ENCODE measurements at places on chromosomes 16 and 17.

GRCh38 chr17:146983-147761 is 9.8 kb downstream of the SCGB1C2 start:
- DNase-seq = peak; percentile 58

DNA sequence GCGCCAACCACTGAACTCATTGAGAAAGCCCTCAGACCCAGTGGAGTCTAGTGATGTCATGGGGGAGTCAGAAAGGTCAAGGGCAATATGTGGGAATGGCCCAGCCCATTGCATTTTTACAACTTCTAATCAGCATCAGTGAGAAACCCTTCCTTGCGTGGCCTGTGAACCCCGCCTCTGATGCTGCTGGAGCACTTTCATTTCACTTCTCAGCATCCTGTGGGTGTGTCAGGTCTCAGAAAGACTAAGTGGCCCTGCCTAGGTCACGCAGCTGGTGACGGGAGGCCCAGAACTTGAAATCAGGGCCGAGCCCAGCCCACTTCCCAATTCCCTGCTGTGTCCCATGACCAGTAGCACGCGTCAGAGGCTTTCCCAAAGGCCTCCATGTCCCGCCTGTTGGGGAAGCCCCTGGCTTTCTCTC is 6.1 kb downstream of the DNAI2 start:
- peak; percentile 86 for DNase-seq

GRCh38 chr17:51995797-51996403 is 162.6 kb downstream of the CA10 start:
- DNase-seq = no peak

DNA sequence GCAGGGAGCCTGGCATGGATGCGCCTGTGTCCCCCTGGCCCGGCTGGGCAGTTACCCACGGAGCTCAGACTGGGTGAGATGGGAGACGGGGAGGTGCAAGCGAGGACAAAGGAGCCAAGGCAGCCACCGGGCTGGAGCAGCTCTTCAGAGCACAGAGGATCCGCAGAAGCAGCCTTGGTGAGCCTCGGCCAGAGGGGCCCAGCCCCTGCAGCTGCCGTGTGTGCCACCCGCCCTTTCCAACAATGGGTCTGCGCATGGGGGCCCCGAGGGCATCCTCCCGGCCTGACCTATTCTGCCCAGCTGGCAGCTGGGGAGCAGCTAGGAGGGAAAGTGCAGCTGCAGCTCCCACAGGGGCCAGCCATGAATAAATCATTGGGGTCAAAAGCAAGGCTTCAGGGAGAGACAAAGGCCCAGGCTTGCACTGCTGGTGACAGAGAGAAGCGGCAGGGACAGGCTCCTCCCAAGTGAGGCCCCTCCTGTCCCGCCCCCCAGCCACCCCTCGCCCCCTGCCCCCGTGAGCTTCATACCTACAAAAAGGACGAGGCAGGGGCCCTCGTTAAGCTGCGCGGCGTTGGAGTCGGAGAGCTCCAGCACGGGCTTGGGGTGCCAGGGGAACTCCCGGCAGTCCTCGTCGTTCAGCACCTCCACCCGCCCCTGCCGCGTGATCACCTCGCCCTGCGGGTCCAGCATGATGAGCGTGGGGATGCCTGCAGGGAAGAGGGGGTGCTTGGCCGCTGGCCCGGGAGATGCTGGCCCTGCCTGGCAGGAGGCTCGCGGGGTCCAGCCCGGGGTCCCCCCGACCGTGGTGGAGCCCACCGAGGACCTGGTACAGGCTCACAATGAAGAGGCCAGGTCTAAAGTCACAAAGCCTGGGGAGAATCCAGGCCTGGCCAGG is 22.6 kb downstream of the MRM3 start:
- DNase-seq = no peak

DNA sequence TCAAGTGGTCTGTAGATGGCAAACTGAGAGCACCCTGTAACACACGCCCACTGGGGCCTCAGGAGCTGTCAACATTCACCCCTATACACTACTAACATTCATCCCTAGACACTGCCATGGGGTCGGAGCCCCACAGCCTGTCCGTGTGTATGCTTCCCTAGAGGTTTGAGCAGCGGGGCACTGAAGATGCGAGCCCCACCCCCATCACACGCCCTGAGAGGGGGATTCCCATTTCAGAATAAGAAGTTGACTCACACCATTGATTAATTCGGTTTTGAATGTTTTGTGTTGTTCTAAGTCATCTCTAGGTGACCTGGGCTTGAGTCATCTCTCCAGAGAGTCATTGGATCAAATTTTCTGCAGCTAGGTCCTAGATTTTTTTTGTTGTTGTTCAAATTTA is 37.3 kb upstream of the MMD start:
- peak; percentile 79 for DNase-seq

DNA sequence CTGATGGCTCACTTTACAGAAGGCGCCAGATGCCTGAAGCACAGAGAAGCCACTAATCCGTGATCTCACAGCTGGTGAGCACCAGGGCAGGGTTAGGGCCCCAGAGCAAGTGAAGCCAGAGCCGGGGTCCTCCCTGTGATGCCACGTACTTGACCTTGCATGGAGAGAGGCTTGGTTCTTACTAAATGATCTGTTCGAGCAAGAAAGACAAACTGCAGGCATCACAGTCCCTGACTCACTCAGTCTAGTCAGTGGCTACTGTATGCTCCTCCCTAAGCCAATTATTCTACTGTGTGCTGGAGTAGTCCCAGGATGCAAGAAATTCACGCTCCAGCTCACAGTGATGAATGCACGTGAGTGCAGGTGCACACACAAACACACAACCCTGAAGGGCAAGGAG is 55.4 kb downstream of the SDK2 start:
- no peak for DNase-seq

DNA sequence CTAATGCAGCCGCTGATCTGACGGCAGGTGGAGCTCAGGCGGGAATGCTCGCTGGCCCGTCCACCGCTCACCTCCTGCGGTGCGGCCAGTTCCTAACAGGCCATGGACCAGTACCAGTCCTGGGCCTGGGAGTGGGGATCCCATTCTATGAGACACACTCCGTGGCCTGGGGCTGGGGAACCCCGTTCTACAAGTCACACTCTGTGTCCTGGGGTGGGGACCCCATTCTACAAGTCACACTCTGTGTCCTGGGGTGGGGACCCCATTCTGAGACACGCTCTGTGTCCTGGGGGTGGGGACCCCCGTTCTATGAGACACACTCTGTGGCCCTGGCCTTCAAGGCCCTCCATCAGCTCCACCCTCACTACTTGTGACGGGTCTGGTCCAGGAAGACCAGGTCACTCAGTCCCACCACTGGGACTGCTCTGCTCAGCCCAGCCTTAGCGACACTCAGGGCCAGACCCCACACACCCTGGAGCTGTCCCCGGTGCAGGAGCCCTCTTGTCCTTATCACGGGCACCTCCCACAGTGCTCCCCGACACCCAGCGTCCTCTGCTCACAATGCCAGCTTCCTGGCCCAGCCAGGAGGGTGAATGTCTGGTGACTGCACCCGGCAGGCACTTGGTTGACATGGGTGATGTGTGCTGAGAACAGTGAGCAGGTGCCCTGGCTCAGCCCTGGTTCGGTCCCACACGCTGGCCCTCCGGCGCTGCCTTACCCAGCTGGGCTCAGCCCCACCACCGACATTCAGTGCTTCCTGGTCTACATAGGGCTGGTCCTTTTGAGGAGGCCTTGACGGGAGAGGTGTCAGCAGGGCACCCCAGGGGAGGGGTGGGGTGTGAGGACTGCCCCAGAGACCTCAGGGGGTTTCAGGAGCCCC is 89.1 kb downstream of the TBC1D16 start:
- DNase-seq = peak; percentile 54

DNA sequence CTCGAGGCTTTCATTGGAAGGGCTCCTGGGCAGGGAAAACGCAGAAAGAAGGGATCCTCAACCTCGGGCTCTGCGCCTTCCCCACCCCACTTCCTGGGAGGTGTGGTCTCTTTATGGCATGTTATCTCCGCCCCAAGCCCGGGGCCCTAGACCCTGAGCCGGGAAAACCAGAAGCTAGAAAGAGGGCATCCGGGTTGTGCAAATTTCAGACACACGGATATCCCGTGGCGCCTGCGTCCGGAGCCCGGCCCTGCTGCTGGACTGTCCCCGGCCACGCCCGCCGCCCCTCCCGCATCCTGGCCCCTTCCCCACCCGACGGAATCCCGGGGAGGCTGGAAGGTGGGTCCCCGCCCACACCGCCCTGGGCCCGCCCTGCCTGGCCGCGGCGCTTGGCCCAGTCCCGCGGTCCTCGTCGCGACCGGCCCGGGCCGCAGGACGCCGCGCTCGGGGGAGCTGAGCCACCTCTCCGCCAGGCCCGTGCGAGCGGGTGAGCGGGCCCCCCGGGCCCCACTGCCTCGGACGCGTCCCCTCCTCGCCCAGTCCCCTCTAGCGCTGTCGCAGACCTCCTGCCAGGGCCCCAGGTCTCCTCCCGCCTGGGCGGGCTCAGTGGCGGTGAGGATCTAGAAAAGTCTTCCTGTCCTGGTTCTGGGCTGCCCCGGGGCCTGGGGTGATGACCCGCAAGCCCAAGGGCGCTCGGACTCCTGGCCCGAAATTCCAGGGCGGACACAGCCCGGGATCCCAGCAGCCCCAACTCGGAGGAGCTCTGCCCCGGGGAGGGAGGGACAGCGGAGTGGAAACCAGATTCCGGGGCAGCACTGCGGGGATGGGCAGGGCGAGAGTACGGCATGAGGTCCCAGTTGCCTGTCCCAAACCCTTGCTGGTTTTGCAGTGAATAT is at the start of gene SLC16A5:
Gene SLC16A5, plus strand, starts transcription at position 397 of the 896 bp plus-strand sequence. CDS start 5,683 bp downstream, outside the sequence.
- peak; percentile 79 for DNase-seq

GRCh38 chr16:11450136-11450535 is 104.9 kb downstream of the RMI2 start:
- no peak for DNase-seq

GRCh38 chr17:72426321-72426720 is 305.5 kb downstream of the SOX9 start:
- DNase-seq = no peak

DNA sequence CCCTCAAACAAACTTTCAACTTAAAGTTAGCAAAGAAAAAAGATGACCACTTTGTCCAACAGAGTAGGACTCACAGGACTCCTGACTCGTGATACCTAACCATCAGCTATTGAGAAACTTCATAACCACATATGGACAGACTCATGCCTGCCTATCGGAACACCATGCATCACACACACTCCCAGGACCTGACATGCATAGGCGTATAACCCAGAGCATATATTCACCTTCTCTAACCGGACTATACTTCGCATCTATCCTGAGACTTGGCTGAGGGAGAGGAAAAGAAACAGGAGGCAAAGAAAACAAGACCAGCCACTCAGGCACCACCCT is 2.2 kb downstream of the PIP4K2B start:
- DNase-seq = no peak

GRCh38 chr17:34226011-34226743 is 28.9 kb upstream of the CCL2 start:
- no peak for DNase-seq

- peak; percentile 24 for DNase-seq
Observed at GRCh38 chr17:2108170-2108569, 53.3 kb downstream of the HIC1 start.

DNA sequence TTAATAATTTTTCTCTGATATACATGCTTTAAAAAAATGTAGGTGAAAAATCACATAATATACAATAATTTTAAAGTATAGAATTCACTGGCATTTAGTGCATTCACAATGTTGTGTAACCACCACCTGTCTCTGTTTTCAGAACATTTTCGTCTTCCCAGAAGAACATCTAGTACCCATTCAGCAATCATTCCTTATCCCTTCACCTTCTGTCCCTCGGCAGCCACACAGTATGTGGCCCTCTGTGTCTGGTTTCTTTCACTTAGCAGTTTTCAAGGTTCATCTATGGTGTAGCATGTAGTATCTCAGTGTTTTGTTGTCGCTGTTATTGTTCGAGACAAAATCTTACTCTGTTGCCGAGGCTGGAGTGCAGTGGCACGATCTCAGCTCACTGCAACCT is 33.6 kb downstream of the PRPSAP2 start:
- DNase-seq = no peak

GRCh38 chr17:2016494-2016893 is 8.6 kb downstream of the RTN4RL1 start:
- DNase-seq = no peak

DNA sequence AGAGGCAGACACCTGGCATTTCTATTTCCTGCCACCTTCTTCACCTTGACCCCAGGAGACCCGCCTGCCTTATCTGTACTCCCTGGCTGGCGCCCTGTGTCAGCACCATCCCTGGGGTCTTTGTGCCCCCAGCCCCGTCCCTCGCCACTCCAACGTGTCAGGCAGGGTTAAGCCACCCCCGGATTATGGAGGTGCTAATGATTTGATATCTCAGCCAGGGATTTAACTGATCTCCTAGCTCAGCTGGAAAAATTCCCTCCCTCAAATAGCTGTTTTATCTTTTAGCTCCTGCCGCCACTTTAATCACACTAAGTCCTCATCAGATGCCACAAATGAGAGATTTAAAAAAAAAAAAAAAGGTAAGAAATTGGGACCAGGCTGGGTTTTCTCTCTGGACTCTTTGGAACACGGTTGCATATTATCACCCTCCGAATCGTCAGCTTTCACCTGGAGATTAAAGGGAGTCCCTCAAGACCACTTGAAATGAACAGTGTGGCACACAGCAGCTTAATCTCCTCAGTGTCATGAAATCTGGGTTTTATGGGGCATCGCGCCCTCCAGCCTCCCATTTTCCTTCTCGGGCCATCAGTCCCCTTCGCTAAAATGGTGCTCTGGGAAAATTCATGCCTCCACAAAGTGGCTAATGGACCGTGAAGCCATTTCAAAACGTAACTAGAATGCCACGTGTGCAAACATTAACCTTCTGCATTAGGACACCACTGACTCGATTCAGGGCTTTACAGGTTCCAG is 26.2 kb upstream of the WFDC1 start:
- no peak for DNase-seq

- DNase-seq = no peak
Observed at GRCh38 chr17:31533546-31534155, 142.2 kb downstream of the RAB11FIP4 start.

DNA sequence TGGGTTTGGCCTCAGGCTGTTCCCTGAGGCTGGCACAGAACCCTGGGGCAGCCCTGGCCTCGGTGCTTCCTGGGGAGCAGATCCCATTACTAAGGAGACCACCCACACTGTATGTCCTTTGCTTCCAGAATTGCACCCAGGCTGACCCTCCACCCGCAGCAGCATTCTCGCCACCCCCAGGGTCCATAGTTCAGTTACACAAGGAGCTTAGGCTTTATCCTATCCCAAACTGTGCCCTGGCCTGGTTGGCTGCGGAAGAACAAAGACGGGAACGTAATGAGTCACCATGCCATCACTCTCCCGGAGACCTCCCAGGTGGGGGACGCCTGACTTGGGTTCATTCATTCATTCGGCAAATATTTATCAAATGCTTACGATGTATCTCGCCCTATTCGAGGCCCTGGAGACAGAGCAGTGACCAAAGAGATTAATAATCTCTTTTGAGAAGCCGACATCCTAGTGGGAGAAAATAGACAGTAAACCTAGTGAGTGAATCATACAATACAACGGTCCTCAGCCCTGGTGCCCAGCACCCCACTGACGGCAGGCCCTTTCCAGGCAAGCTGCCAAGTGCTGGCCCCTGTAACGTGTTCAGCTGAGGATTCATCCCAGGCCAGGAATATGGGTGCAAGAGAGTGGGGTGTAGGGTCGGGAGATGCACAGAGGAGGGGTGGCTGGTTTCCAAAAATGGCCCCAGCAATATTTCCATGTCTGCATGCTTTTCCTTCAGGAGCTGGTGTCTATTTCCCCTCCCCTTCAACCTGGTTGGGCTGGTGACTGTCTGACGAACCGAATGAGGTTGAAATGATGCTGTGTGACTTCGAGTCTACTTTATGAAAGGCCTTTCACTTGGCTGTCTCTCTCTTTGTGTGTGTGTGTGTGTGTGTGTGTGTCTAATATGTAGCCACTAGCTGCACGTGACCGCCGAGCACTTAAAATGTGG is 134.2 kb downstream of the MGAT5B start:
- no peak for DNase-seq

- DNase-seq = no peak
Observed at GRCh38 chr16:56363781-56364565, 61.4 kb downstream of the AMFR start.

- DNase-seq = no peak
Observed at GRCh38 chr17:33494151-33494550, 201.1 kb upstream of the ASIC2 start.

All from activated effector memory CD4-positive, alpha-beta T cell treated with anti-CD3 and anti-CD28 coated beads, Interleukin-2, amount 50 U/mL, for 16 hours (primary cell).